ENCODE measurements at places on chromosomes 6 and 20. TPM values are rescaled to one million over a fixed set of nuclear protein-coding genes. Genes with fewer than 3 reads are reported as not detected.

Gene HLA-DOA
- total RNA-seq, result not detected

Gene MEI4
- total RNA-seq, result not detected

Gene PDE7B
- 5.6 TPM for total RNA-seq

Gene LINC00237
- not detected for total RNA-seq

Gene KCNS1
- total RNA-seq, result 0.30 TPM

Gene SLC35D3
- not detected for total RNA-seq

Gene ESR1
- under 0.01 TPM for total RNA-seq

Gene RIMS1
- total RNA-seq, result under 0.01 TPM

Gene EPB41L1
- 7.9 TPM for total RNA-seq

Gene SLC25A27
- 2.4 TPM for total RNA-seq

Gene DOK5
- 9.8 TPM for total RNA-seq

Gene MUC22
- total RNA-seq, result not detected

Gene CCR6
- total RNA-seq, result not detected

Gene TPBG
- 68.7 TPM for total RNA-seq

Gene HEY2
- total RNA-seq, result not detected

Gene PABPC1L
- total RNA-seq, result 10.1 TPM

Measured in bronchus fibroblast of lung (primary cell).